ENCODE measurements at places on chromosomes 6 and 20.

- DNase-seq, result peak; percentile 79
Measured at GRCh38 chr6:35259948-35260590, 534 bp downstream of the ZNF76 start.

DNA sequence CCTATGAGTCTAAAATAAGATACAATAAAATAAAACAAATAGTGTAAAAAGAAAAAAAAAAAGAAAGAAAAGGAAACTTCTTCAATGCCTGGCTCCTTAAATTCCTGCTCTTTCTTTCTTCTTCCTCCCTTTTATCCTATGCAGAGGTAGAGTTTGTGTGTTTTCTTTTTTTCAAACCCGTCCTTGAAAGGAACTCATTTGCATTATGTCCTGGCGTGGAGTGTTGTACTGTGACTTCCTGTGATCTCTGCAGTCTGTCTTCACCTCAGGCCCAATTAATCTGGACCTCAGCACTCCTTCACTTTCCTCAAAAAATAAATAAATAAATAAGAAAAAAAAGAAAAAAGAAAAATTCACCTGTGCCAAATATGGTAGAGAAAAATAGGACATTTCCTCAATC, 541.9 kb upstream of the SPTLC3 start:
- no peak for DNase-seq

DNA sequence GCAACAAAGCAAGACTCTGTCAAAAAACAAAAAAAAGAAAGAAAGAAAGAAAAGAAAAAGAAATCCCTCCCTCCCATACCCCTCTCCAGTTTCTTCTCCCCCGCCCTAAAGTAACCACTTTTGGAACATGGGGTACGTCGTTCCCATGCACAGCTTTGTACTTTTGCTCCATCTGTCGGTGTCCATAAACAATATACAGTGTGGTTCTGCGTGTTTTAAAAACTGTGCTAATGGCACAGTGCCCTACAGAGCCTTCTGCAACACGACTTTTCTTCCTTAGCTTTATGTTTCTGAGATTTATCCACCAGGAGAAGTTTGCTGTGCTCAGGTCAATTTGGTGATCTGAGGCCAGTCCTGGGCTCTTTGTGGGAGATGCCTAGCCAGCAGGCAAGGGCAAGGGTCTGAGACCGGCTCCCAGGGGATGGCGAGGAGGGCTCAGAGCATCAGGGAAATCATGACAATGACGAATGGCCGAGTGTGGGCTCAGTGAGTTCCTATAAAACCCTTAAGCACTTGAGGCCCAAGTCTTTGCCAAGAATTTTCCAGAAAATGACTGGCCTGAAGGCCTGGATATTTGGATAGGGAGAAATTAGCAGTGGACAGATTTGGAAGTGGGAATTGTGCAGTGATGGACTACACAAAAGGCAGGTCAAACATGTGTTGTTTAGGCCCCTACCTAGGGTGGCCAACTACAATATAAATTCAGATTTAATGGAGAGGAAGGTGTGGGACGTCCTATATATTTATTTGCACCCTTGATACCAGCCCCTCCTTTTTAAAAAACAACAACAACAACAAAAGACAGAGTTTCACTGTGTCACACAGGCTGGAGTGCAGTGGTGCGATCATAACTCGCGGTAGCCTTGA, 1.9 kb upstream of the BCAS4 start:
- DNase-seq, result no peak

- no peak for DNase-seq
Measured at GRCh38 chr6:143498428-143498827, 13.1 kb downstream of the FUCA2 start.

DNA sequence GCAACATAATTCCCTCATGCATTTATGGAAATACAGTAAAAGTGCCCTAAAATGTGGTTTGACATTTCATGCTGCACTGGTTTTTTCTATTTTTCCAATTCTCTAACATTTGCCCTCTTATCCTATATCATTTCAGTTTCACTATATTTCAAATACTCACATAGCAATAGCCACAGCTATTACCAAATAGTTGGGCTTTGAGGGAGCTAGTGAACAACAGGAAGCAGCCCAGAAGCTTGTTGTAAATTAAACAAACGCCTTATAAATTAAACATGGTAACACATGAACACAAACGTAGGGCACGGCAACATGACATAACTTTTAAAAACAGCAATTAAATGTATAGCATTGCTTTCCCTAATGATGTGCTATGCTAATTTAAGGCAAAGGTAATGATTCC, 469.0 kb downstream of the CDC5L start:
- no peak for DNase-seq

DNA sequence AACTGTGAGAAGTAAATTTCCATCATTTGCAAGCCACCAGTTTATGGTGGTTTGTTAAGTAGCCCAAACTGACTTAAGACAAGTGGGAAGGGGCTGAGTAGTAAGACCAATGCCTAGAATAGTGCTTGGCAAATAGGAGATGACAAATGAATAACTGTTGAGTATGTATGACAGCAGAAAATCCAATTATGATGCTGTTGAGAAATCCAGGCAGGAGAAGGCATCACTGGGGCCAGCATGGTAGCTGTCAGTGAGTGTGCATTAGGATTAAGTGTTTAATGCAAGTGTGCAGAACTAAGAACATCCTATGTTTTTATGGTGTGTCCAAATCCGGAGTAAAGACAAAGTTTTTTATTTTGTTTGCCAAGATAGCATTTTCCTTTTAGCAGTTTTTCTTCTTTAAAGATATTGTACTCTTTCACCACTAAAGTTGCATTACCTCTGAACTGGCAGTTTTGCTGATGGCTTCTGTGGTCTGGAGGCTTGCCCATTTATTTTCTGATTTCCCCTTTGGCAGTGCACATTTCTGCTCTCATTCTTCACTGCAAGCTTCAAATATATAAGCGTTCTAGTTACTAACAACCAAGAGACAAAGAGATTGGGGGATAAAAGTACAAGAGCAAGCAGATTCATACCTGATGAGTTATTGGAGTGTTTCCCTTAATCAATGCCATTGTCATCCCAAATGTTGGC, 289.7 kb downstream of the KCNQ5 start:
- DNase-seq, result no peak

GRCh38 chr6:167294651-167295494, 3.8 kb downstream of the UNC93A start:
- DNase-seq, result no peak

DNA sequence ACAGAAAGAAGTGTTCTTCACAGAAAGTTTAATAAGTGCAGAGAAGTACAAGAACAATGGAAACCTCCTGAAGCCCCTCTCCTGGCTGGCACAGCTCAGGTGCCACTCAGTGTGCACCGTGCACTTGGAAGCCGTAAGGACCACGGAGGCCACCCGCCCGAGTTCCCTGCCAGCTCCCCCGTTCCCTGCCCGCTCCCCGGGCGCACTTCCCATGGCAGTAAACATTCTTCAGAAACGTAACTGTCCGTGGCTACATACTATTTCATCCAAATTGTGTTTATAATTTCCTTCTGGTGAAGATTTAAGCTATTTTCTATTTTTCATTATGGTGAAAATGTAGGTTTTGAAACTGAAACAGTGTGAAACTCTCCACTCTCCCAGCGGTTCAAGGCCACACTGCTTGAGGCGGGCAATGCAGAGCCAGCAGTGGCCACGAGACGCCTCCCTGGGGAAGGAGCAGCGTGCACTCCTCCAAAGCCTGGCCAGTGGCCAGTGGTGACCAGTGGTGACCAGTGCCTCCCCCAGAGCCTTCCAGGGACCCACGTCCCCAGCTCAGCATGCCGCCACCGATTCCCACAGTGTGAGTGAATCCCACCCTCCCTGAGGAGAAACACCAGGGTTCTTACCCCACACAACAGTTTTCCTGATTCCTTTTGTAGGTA, 46.4 kb downstream of the TAF4 start:
- no peak for DNase-seq

DNA sequence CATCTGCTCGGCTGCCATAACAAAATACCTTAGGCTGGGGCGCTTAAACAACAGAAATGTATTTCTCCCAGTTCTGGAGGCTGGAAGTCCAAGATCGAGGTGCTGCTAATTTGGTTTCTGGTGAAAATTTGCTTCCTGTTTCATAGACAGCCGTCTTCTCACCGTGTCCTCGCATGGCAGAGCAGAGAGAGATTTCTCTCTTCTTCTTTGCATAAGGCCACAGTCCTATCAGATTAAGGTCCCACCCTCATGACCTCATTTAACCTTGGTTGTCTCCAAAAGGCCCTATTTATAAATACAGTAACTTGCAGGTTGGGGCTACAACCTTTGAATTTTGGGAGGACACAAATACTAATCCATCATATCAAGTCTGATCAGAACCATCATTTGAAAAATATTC, 544.3 kb downstream of the KIF16B start:
- no peak for DNase-seq

- no peak for DNase-seq
Measured at GRCh38 chr6:108755257-108756240, 92.7 kb upstream of the ARMC2 start.

DNA sequence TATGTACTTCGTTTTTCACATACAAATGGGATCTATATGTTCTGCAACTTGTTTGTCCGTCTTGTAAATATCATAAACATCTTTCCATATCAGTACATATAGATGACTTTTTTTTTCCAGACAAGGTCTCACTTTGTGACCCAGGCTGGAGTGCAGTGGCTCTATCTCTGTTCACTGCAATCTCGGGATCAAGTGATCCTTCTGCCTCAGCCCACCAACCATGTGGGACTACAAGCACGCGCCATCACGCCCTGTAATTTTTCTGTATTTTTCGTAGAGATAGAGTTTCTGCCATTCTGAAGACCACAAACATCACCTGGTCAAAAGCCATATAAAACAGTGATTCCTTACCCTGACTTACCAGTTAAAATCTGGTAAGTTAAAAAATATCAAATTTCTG, 37.7 kb upstream of the SYNCRIP start:
- DNase-seq, result no peak

DNA sequence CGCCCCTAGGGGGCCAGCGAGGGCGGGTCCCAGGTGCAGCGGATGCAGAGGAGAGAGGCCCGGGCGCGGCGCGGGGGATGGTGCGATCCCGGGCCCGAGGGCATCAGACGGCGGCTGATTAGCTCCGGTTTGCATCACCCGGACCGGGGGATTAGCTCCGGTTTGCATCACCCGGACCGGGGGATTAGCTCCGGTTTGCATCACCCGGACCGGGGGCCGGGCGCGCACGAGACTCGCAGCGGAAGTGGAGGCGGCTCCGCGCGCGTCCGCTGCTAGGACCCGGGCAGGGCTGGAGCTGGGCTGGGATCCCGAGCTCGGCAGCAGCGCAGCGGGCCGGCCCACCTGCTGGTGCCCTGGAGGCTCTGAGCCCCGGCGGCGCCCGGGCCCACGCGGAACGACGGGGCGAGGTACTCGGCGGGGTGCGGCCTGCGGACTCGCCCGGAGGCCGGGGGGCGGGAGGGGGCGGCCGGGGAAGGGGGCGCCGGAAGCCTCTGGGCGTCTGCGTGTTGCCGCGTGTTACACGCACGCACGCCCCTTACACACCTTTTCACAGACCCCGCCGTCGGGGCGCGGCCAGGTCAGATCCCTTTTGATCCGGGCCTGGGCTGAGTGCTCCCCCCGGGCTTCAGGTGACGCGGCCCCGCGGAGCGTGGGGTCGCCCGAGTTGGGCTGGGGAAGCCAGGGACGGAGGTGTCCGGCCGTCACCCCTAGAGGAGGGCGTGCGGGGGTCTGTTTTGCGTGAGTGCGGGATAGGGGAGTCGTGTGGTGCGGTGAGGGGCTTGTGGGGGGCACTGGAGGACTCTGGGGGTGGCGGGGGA, 412 bp downstream of the TRIB3 start:
- DNase-seq, result peak; percentile 86

DNA sequence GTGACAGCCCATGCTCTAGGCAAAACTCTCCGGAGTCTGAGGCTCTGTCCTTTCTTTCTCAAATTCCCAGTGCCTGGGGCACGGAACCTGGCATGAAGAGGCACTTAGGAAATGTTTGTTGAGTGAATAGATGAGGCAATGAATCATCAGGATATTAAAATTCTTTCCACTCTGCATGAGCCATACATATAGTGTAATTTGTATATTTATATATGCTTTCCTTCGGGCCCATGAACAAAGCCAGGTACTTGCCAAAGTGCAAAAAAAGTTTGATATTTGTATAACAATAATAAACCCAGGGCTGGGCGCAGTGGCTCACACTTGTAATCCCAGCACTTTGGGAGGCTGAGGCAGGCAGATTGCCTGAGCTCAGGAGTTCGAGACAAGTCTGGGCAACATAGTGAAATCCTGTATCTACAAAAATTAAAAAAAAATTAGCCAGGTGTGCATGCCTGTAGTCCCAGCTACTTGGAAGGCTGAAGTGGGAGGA, 212.3 kb upstream of the ZNF217 start:
- no peak for DNase-seq

DNA sequence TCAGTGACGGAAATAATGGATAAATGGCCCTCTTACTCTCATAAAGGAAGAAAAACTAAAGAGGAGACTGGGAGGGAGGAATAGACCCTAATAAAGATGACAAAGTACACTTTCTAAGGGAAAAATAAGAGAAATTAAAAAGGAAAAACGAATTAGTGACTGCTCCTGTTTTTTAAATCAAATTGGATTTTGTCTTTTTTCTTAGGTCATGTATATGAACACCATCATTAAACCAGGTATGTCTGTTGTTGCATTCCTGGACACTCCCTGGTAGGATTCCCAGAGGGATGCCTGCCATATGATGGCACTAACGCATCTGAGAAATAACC, 59.4 kb upstream of the BTN3A2 start:
- DNase-seq, result no peak

- DNase-seq, result no peak
Measured at GRCh38 chr20:1807394-1807793, 87.8 kb upstream of the SIRPA start.

GRCh38 chr6:31122791-31123706, 2.8 kb upstream of the CDSN start:
- peak; percentile 41 for DNase-seq

- DNase-seq, result no peak
Measured at GRCh38 chr20:11387189-11387754, 530.4 kb upstream of the BTBD3 start.

DNA sequence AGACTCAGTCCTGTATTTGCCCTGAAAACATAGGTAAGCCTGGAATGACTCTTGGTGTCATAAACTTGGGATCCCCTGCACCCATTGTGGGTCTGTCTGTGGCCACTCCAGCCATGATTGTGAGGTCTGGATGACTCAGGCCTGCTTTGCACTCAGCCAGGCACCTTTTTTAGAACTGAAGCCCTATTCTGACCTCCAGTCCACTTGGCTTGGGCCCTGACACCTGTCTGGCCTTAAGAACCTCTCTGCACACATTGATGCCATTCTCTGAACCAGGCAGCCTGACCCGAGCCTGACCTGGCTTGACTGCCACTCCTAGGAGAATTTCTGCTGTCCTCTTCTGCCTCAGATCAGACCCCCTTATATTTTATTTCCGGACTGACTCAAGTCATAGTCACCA, 383.7 kb downstream of the MAFB start:
- DNase-seq, result no peak

DNA sequence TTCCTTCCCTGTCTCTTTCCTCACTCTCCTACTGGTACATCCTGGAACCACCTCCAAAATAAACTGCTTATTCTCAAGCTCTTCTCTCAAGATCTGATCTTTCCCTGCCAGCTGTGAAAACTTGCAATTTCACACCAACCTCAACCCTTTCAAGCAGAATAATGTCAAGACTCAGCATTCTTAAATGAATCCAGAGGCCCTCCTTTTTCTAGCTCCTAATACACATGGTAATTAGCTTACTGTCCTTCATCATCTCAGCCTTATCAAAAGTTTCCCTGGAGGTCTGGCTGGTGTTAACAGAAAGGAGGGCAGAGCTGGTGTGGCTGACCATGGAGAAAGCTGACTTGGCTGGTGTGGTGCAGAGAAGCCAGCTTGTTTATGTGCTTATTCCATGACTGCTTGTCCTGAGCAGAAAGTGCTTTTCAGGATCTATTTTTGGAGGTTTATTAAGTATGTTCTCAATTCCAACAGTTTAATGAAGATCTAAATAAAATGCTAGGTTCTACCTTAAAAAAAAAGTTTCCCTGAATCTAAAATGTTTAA, 50.5 kb downstream of the CFAP61 start:
- DNase-seq, result no peak
